ENCODE measurements at places on chromosomes 1 and 21.

GRCh38 chr1:220770245-220770913 lies 16.3 kb upstream of the MTARC1 start:
- no peak for DNase-seq

GRCh38 chr1:9101510-9102146 lies 27.3 kb downstream of the GPR157 start:
- no peak for DNase-seq

DNA sequence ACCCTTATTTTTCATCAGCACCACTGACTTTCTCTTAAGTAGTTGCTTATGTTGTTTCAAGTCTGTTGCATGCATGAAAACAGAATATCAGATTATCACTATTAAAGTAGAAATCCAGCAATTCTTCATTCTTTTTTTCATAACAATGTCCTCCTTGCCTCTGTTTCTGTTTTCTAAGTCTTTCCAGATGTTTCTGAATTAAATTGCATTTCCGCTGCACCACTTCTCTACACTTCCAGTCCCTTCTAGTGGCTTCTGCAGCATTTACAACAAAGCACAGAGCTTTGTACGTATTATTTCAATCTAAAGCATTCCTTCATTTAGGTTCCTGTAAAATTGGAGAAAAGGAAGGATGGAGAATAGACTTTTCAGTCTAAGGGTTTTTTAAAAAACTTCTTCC lies 42.4 kb downstream of the PATJ start:
- no peak for DNase-seq

DNA sequence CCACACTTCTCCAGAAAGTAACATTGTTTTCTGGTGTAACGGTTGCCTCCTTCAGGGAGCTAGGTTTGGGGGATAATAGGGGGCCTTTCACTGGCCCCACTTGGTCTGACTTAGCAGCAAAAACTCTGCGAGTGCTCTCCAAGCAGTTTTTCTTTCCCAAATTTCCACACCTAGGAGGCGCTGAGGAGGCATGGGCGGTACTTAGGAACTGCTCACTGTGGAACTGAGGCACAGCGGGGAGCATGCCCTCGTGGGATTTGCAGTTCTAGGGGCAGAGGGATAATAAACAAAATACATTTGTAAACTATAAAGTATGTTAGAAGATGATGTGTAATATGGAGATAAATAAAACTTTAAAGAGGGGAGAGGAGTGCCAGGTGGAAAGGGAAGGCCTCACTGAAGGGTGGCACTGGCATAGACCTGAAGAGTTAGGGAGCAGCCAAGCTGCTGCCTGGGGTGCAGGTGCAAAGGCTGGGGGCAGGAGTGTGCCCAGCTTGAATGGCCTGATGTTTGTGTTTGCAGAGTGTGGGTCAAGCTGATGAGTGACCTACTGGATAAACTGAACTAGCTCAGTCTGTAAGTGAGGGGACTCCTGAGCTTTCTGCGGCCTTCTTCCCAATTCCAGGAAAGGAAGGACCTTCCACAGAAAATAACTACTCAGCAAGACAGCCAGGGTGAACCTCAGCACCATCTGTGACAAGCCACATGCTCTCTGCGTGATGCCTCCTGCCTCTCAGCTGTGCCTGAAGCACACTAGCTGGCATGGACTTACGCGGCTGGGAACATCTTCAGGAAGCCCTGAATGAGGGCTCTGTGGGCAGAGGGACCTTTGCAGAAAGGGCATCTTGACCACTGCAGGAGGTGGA lies 1.9 kb downstream of the EPHX1 start:
- no peak for DNase-seq

- no peak for DNase-seq
Observed at GRCh38 chr1:39412892-39413291, 78.5 kb upstream of the BMP8A start.

GRCh38 chr1:16371725-16372124 lies 4.7 kb downstream of the SZRD1 start:
- no peak for DNase-seq

DNA sequence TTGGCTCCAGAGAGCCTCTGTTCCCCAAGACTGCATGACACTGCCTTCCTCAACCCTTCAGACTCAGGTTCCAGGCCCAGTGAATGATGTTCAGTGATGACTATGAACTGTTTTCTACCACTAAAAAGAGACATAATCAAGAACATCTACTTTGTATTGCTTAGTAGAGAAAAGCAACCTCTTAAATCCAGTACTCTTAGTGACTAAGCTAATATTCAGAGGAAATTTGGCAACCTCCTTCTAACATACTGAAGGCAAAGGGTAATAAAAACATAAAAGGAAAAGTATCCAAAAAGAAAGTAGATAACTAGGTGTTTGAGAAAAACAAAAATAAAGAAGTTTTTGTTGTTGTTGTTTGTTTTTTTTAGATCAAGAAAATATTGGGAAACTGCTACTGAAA lies 153.3 kb upstream of the RUNX1 start:
- no peak for DNase-seq

- no peak for DNase-seq
Observed at GRCh38 chr1:230699716-230700115, 14.2 kb downstream of the AGT start.

- DNase-seq, result no peak
Observed at GRCh38 chr1:117096951-117097408, 24.6 kb downstream of the TRIM45 start.

DNA sequence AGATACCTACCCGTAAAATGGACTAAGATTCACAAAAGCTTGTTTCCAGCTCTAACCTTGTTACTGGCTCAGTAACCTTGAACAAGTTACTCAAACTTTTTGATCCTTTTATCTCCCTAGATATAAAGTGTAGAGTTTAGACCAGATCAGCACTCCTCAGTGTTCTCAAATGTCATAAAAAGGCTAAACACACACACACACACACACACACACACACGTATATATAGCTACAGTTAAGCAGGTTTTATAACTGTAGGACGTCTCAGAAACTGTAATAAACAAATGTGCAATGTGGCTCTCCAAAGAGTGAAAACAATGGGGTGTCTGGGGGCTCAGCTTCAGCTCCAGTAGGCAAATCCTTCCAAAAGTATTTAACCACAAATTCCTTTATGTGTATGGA lies 34.0 kb downstream of the KCNJ15 start:
- no peak for DNase-seq

GRCh38 chr1:40531381-40532061 lies at the start of gene ZNF684:
Gene ZNF684, plus strand, starts transcription at chr1:40531637. Its CDS starts 1,530 bp downstream, at chr1:40533167.
- peak; percentile 70 for DNase-seq
